ENCODE measurements at places on chromosomes 12 and 14.

GRCh38 chr14:59425322-59425935 lies 39.8 kb downstream of the GPR135 start:
- DNase-seq = no peak

GRCh38 chr12:88308825-88309224 lies 166.7 kb downstream of the TMTC3 start:
- DNase-seq = no peak

DNA sequence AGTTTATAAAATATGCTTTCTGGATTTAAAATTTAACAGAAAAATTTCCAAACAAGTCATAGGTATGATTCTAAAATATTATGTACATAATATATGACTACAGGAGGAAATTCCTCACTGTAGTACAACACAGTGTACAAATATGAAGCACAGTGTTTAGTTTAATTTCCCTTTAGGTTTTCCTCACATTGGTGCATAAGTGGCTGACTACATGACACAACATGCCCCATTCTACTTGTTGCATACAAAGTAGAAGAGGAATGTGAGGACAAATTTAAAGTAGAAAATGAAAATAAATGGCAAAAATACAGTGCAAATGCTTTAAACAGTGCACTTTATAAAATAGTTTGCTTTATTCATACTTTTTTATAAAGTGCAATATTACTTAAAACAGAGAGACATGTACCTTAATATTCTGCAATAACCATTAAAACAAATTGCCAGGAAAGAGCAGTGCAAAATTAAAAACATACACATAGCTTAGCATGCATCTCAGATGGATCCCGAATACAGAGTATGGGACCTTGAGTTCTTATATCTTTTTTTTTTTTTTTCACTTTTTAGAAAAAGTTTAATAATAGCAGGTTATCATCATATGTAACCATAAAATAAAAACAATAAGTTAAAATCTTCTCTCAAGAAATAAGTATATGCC lies 54.8 kb upstream of the TTC7B start:
- no peak for DNase-seq

- DNase-seq = no peak
These were observed 114.1 kb downstream of the PAPOLA start for GRCh38 chr14:96616161-96616721.

GRCh38 chr12:118544569-118544968 lies 168.2 kb downstream of the SUDS3 start:
- DNase-seq = no peak

DNA sequence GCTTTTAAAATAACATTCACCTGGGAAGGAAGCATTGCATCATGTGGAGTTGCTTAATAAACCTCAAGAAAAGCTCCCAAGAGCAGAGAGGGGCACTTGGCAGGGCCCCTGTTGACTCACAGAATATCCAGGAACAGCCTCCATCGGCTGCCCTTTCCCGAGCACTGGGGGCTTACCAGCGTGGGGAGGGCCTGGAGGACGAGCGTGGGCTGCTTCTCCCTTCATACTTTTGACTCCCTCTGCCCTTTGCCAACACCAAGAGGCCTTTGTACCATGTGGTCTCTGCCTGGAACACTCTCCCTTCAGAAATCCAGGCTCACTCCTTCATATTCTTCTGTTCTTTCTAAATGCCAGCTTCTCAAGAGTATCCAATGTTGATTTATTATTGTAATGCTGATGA lies 492.1 kb upstream of the TMEM132C start:
- no peak for DNase-seq

GRCh38 chr12:132558861-132559623 lies 51.3 kb downstream of the LRCOL1 start:
- no peak for DNase-seq

- DNase-seq = no peak
These were observed 7.1 kb upstream of the SERPINA9 start for GRCh38 chr14:94483071-94483451.

DNA sequence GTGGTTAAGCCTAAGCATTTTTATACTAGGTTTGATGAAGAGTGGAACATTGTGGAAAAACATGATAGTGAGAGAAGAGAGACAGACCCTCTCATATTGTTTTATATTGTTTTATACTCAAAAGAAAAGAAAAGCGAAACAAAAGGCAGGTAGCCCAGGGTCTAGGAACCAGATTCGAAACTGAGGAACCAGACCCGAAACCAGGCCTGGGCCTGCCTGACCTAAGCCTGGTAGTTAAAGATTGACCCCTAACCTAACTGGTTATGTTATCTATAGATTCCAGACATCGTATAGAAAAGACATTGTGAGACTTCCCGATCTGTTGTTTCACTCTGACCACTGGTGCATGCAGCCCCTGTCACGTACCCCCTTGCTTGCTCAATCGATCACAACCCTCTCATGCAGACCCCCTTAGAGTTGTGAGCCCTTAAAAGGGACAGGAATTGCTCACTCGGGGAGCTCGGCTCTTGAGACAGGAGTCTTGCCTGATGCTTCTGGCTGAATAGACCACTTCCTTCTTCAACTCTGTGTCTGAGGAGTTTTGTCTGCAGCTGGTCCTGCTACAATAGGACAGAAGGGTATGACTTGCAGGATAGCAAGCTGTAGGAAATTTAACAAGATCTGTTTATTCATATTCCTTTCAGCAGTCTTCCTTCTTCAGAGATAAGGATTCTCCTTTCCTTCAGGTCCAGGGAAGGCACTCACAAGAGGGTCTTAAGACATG lies 147.1 kb upstream of the PLEKHA5 start:
- DNase-seq = no peak

DNA sequence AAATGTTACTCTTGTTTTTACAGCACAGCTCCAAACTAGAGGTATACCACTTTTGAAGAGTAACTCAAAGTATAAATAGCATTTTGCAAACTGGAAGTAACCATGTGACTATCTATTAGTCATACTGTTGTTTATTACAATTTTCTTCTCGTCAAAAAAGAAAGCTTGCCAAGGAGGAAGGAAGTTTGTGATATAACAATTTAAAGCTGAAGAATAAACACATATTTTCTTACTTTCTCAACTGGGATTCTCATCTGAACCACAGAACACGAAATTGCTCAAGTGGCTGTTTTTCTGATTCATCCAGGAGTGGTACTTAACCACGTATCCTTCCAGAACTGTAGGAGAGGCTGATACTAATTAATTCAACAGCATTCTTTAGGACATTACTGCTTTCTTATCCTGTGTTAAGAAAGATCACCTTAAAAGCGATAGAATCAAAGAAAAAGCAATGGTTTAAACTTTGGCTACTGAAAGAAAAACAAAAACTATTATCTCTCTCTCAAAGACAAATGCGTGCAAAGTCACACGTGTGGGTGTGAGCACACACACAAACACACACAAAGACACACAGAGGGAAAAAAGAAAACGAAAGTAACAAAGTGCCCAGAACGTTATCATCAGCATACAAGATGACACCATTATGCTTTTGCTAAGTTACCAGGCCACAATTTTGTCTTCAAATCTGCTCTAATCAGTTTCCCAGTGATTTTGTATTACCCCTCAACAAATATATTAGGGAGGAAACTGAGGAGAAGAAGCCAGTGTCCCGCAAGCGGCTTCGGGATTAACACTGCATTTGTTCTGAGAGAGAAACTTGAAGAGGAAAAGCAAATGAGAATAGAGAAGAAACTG lies at the start of gene CLEC2B:
Gene CLEC2B, minus strand, starts transcription at position 48 of the 855 bp plus-strand sequence.
- DNase-seq = no peak

GRCh38 chr12:65557438-65558181 lies 266.7 kb upstream of the HMGA2 start:
- DNase-seq = no peak

DNA sequence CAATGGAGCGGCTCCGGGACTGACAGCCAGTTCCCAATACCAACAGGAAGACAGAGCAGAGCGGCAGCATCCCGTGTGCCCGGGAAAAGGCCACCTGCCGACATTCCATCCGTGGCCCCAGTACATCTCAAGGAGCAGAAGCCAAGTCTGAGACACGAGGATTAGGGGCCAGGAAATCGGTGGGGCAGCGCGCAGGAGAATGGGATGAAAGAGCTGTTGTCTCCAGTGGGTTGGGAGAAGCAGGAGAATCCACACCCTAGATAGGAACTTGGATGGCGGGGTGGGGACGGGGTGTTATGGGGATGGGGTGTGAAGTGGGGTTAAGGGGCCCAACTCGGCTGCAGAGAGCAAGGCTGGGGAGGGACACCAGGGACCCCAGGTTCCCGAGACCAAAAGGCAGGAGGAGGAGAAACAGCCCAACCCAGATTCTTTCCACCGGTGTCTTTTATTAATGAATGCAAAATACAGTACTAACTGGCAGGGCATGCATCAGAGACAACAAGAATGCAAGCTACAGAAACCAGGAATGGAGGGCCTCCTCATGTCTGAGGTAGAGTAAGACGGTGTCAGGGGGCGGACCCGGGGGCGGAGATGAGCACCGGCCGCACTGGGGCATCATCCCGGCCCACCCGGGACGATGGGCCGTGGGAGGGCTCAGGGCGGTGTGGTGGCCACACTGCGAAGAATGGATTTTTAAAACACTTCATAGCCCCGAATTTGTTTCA lies 50.3 kb downstream of the BEGAIN start:
- DNase-seq = no peak

DNA sequence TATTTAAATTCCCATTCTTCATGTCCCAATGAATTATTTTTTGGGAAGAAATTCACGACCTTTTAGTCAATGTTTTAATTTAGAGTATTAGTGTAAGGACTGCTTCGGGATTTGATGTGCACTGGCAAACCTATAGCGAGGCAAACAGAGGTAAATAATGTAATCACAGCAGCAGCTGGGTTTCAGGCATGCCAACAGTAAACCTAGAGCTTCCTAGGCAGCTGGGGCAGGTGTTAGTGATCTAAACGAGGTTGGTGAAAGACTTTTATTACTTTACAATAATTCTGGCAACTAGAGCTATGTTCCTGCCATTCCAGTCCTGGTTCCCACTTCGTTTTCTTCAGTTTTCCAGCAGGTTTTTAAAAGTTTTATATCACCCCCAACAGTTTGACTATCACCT lies 1036.4 kb upstream of the FOXG1 start:
- no peak for DNase-seq

GRCh38 chr12:68963856-68964745 lies 31.1 kb upstream of the CPM start:
- DNase-seq = no peak

GRCh38 chr12:123715195-123715594 lies 3.0 kb downstream of the ATP6V0A2 start:
- DNase-seq = no peak

GRCh38 chr12:56029666-56030293 lies 8.9 kb downstream of the IKZF4 start:
- peak; percentile 47 for DNase-seq

Data from activated CD4-positive, alpha-beta T cell treated with anti-CD3 and anti-CD28 coated beads, Interleukin-2, amount 50 U/mL, for 1 hour (primary cell).